Posterior cingulate gyrus (tissue), 11 donors: ENCODE measurements at places on chromosomes 1 and 21.
A peak's percentile ranks its signal among the peaks of the same experiment; 100 is the strongest.

- DNase-seq, result no peak
Observed at GRCh38 chr1:154729577-154729976, 121.6 kb upstream of the ADAR start.

- DNase-seq, result no peak
Observed at GRCh38 chr1:219713981-219714381, 101.1 kb upstream of the ZC3H11B start.

DNA sequence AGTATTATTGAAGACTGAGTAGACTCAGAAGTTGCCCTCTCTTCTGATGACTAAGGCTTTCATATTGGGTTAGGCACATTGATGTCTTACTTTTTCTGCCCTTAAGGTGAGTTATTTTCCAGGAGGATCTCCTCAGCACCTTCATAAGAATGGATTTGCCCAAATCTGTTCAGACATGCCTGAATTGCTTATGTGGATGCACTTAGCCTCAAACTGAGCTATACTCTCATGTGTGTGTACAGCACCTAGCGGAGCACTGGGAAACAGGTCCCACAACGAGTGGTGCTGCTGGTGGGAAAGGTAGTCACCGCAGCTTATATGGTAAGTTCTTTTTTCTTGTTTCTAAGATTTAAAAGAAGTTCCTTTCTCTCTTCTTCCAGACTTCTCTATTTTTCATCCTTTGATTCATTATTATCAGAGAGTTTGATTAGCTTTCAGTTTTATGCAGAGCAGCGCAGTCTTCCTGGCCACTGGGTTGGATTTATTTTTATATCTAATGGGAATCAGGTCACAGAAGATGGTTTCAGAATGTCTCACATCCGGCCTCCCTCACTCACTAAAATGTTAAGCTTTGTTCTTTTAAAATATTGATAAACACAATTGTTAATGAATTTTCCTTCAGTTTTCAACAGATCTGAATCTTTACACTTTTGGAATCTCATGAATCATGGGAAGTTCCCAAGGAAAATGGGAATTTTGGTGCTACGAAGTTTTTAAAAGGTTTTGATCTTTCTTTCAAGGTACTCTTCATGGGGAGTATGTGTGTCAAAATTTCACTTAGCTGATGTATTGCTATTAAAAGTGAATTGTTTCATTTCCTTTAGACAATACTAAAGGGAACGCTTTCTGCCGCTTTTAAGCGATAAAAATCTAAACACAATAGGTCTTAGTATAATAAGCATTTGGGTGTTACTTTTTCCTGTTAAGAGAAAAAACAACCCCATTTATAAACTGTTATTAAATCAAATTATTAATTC lies 58.5 kb downstream of the EXTL2 start:
- no peak for DNase-seq

DNA sequence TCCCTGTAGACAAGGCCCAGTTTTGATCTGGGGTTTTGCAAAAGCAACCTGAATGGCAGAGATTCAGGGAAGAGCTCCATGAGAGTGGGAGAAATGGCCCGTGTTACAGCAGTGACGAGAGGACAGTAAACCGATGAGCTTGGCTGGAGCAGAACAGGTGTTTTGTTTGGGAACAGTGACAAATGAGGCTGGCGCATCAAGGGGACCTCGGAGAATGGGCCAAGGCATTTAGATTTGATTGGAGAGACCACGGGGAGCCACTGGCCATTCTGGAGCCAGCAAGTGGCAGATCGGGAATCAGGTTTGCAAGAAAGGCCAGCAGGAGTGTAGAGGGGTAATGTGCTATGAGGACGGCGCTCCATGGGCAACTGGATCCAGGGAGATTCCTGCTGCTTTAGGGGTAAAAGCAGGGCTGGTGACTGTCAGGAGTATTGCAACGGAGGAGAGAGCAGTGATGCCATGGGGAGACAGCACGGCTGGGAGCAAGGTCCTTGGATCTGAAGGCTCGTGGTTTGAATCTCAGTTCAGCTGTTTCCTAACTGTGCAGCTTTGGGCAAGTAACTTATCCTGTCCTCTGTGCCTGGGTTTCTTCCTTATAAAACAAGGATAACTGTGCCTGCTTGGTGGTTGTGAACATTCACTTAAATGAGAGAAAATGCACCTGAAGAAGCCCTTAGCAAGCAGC lies 9.9 kb upstream of the KLHDC7A start:
- DNase-seq, result no peak

DNA sequence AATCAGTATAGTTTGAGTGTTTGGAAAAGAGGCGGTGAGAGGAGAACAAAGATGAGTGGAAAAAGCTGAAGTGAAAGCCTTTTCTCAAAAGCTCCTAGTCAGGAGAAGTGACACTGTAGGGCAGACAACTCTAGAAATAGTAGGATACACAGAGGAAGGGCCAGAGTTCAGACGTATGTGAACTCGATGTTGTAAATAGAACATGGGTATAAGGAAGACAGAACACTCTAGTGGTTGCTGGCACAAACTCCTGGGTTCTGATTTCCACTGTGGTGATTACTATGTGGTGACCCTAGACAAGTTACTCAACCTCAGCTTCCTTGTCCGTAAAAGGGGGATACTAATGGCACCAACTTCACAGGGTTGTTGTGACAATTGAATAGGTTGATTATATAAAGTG lies 30.2 kb upstream of the MGST3 start:
- no peak for DNase-seq

DNA sequence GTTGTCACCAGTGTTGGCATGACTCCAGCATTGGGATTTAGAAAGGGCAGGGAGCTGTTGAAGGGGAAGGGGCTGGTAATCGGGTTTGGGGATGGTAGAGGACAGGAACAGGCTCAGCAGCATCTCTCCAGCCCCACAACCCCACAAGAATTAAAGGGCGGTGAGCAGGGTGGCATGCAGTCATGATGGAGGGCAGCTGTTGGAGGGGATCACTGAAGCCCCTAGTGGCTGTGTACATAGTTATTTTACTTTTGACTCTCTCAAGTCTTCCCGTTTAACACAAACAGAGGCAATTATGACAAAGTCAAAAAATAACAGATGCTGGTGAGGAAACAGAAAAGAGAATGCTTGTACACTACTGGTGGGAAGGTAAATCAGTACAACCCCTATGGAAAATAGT lies 213.8 kb downstream of the URB2 start:
- no peak for DNase-seq

- DNase-seq, result no peak
Observed at GRCh38 chr1:198174297-198174696, 17.5 kb downstream of the NEK7 start.

DNA sequence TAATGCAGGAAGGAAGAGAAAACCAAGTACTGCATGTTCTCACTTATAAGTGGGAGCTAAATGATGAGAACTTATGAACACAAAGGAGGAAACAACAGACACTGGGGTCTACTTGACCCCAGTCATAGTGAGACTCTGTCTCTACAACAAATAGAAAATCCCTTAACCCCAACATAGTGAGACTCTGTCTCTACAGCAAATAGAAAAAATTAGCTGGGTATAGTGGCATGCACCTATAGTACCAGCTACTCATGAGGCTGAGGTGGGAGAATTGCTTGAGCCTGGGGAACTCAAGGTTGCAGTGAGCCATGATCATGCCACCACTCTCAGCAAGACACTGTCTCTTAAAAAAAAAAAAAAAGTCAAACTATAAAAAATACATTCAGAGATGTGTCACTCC lies 42.7 kb downstream of the GIPC2 start:
- DNase-seq, result no peak

DNA sequence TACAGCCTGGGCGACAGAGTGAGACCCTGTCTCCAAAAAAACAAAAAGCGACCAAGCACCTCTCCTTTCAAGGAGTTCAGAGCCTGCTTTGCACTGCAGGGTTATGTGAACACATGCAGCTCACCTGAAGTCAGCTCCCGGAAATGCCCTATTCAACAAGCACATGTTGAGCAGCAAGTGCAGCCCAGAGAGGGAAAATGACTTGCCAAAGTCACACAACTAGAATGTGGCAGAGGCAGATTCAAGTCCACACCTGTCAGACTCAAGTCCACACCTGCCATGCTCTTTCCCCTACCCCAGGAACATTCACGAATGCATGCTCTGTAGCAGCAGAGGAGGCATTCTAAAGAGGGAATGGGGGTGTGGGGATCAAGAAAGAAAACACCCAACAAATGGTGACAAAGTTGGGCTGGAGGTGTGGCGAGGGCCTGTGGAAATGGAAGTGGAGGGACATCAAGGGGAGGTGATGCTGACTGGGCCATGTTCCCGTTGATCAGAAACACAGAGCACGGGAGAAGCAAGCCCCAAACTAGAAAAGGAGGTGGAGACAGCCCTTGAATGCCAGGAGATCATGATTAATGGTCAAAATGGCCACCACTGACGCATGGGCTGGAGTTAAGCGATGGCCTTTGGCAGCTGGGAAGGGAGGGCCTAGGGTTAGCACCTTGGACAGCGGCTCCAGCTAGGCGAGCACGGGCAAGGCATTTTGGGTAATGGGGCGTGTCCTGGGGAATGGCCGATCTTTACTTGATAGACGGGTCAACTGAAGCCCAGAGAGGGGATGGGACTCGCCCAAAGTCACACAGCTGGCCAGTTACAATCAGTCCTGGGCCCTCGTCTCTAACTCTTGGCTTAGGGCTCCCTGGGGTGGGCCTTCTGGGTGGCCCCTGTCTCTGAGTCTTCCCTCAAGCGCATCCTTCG lies 21.5 kb downstream of the RAP1GAP start:
- no peak for DNase-seq

DNA sequence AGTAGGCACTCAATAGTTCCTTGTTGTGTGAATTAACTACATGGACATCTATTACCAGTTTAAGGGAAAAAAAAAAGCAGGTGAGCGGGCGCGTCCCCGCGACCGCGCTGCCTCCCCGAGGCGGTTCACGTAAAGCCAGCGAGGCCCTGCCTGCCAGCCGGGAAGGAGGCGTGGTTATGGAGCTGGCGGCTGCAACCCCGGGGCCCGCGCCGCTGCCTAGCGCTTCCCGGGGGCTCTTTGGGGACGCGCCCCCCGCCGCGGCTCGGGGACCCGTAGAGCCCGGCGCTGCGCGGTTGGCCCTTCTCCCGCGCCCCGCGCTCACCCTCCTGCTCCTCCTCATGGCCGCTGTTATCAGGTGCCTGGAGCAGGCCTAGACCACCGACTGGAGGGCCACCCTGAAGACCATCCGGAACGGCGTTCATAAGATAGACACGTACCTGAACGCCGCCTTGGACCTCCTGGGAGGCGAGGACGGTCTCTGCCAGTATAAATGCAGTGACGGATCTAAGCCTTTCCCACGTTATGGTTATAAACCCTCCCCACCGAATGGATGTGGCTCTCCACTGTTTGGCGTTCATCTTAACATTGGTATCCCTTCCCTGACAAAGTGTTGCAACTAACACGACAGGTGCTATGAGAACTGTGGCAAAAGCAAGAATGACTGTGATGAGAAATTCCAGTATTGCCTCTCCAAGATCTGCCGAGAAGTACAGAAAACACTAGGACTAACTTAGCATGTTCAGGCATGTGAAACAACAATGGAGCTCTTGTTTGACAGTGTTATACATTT lies 2.6 kb upstream of the CC2D1B start:
- peak; percentile 89 for DNase-seq

DNA sequence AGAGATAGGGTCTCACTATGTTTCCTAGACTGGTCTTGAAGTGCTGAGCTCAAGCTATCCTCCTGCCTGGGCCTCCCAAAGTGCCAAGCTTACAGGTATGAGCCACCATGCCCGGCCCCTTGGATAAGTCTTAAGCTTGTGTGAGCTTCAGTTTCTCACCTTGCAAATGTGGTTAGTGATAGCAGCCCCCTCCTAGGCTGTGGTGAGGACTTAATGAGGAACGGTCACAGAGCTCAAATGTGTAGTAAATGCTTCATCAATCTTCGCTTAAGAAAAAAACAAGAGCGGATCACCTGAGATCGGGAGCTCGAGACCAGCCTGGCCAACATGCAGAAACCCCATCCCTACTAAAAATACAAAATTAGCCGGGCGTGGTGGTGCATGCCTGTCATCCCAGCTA lies 3.0 kb downstream of the CNR2 start:
- no peak for DNase-seq

GRCh38 chr21:44420416-44421205 lies 34.7 kb upstream of the LRRC3 start:
- DNase-seq, result no peak

GRCh38 chr1:210252621-210253051 lies 20.0 kb downstream of the SERTAD4 start:
- peak; percentile 79 for DNase-seq

GRCh38 chr1:70436622-70437251 lies 25.7 kb downstream of the CTH start:
- DNase-seq, result no peak

DNA sequence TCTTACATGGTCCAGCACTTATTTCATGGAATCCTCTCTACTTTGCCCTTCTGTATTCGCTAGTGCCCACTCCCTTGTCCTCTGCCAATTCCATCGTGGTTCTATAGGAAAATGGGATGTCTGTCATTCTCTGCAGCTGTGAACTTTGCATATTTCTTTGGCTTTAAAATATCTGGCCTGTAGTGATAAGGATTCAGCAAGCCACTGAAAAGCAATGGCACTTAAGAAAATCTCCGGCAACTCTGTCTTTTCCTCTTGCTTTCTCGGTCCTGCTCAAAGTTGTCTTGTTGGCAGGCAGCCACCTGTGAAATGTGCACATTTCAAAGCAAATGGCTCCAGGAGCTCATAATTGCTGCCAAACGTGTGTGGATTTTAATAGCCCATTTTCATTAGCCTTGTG lies 91.8 kb downstream of the CHD1L start:
- peak; percentile 11 for DNase-seq

DNA sequence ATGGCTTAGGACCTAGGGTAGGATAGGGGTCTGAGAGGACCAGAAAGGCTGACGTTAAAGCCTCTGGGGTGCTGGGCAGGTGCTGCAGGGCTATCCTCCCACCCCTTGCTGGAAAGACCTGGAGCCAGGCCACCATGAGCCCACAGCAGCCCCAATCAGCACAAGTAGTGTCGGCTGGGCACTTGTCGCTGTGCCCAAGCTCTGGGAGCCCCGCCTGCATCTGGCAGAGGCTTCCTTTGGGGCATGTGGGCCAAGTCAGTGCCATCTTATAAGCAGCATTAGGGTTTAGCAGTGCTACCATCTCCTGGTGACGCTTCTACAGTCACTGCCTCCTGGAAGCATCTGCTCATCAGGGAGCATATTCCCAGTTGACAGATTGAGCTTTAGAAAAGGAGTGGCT lies 31.3 kb downstream of the MAN1C1 start:
- no peak for DNase-seq

- DNase-seq, result no peak
Observed at GRCh38 chr1:15029786-15030185, 123.8 kb upstream of the TMEM51 start.

- peak; percentile 12 for DNase-seq
Observed at GRCh38 chr21:29737186-29737585, 202.6 kb downstream of the GRIK1 start.

GRCh38 chr1:32208469-32208868 lies 420 bp upstream of the DCDC2B start:
- DNase-seq, result no peak

- DNase-seq, result peak; percentile 66
Observed at GRCh38 chr1:53590531-53591515, 131.6 kb downstream of the DMRTB1 start.

DNA sequence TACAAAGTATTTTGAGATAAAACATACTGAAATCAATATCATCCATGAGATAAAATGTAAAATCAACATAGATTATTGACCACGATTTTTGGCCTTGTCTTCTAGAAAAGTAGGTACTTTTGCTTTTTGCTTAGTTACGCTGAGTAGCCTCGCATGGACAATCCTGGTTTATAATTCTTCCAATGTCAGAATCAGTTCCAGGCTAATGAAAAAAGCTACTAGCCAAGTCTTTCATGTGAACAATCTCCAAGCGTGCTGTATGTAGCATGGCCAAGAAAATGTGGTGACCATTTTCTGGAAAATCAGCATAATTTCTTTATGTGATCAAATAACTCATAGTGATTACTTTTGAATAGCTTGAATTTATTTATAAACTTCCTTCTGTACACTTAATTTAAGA lies 145.8 kb downstream of the NTMT2 start:
- DNase-seq, result no peak

GRCh38 chr1:85935234-85935633 lies 221.3 kb downstream of the COL24A1 start:
- no peak for DNase-seq
